Stimulated activated CD8-positive, alpha-beta memory T cell treated with anti-CD3 and anti-CD28 coated beads, Interleukin-4, amount 100 ng/mL, for 4 hours (primary cell): ENCODE measurements at places on chromosomes 3 and 15.

DNA sequence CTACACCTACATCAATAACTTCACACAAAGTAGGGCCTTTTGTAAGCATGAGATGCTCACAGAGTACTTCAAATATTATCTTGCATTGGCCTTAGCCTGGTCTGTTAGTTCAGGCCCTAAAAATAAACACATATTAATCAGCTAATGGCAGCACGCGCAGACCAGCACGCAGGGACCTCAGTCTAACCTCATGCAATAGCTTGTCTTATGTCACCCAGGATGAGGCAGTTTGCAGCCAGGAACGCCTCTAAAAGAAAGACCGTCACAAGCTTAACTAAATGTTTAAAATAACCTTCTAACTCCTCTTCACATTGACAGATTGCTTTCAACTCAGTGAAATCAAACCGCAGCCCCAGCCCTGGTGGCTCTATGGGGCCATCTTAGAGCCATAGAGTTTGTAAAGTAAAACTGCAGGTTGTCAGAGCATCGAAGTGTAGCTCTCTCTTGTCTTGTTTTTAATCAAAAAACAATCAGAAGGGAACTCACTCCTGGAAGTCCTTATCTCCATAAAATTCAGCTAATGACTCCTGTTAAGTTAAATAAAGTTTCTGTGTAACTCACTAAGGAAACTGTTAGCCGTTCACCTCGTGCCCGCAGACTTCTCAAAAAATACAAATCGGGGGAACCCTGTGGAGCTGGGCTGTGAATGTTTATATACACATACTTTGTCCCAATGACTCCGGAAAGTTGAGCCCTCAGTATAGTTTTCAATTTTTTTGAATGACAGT is 212.6 kb downstream of the CDIN1 start:
- DNase-seq = no peak

- no peak for DNase-seq
Measured at GRCh38 chr3:158095814-158096704, 10.2 kb downstream of the SHOX2 start.

DNA sequence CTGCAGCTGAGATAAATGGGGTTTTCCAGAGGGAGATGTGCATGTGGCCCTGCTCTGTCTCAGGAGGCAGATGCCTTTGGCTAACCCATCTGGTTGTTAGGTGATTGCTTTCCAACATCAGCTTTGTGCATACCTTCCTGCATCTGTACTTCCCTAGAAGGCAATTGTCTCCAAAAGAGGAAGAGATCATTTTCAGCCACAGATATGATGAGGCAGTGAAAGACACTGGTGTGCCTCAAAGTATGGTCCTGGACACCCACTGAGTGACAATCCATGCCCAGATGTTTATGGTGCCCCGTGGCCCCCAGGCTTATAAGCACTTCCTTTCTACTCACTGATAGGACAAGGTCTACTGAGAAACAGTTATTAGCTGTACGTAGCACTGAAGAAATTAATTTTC is 117.5 kb upstream of the NR2F2 start:
- no peak for DNase-seq

GRCh38 chr3:71005702-71006321 is 577.7 kb downstream of the FOXP1 start:
- DNase-seq = no peak

DNA sequence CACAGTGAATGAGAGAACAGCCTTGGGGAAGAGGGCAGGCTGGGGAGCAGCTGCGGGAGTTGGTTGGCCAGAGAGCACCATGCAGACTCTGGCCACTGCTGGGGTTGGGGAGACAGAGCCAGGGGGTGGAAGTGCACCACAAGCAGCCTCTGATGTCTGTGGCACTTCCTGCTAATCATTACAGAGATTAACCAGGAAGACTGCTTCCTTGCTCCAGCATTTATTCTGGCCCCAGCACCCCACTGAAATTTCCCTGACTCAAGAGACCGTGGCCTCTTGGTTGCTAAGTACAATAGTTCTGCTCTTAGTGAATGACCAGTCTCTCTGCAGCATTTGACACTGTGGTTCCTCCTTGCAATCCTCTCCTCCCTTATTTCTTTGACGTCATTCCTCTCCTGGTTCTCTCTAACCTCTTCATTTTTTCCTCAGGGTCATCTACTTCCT is 266.2 kb upstream of the ROPN1 start:
- no peak for DNase-seq

- DNase-seq = no peak
Measured at GRCh38 chr15:93583968-93584367, 495.0 kb upstream of the RGMA start.
